ENCODE measurements at places on chromosomes 3 and 15.

DNA sequence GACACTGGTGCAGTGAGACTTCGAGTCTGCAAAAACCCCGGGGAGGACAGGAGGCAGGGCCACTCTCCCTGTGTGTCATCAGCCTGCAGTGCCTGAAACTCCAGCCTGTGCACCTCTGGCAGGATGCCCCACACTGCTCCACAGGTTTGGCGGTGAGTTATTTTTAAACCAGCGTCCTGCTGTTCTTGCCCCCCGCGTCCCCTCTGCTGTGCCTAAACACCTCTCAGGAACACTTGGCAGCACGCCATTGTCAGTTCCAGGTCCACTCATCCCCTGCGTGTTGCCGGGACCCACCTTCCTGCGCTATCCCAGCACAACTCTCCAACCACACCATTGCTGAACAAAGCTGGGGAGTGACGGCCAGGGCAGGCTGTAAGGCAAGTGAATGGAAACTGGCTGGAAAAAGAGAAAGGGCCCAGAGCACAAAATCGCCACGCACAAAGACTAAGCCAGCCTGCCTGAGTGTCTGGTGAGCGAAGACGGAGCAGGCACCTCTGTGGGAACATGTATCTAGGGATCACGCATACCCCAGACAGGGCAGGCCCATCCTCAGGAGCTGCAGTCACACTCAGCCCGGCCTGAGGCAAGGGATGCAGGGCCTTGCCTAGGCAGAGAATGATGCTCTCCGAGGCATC is 3.1 kb upstream of the PLA2G4F start:
- DNase-seq: no peak

DNA sequence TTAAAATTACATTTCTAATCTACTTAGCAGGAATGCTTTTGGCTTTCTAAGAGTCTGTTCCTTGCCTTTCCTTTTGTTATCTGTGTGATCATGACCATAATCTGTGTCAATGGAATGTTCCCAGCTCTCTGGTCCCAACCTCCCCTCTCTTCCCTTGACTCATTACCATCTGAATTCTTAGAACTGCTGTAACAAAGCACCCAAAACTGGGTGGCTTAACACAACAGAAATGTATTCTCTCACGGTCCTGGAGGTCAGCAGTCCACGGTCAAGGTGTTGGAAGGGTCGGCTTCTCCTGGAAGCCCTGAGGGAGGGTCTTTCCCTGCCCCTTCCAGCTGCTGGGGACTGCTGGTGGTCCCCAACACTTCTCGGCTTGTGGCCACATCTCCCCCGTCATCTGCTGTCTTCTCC is 81.1 kb downstream of the LRRK1 start:
- DNase-seq: no peak

GRCh38 chr3:38157595-38157994 is 7.7 kb upstream of the OXSR1 start:
- DNase-seq: no peak

DNA sequence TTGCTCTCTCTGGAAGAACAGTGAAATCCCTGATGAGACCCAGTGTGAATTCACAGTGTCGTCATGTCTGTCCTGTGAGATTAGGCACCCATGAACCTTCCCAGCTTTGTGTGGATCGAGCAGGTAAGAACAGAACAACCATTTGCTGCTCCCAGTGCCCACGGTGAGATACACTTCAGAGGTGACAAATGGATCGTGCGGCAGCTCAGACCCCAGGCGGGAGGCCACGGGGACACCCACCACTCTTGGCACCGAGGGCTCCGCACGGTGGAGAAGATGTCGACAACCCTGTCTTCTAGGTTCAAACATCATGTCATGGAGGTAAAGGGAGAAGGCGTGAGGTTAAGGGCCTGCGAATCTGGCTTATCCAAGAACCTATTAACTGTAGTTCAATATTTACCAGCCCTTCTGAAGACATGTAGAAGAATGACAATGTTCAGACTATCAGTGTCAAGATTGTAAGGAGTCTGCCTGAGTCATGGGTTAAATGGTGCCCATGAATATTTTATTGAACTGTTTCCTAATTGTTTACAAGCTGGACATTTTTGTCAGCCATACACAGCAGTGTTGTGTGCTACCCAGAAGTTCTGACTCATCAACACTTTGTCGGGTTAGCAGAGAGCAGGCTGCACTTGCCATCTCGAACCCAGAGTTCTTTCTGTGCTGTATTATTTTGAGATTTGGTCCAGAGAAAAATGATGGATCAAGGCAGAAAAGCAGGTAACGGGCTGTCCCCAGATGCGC is 15.5 kb upstream of the PCSK6 start:
- no peak for DNase-seq

DNA sequence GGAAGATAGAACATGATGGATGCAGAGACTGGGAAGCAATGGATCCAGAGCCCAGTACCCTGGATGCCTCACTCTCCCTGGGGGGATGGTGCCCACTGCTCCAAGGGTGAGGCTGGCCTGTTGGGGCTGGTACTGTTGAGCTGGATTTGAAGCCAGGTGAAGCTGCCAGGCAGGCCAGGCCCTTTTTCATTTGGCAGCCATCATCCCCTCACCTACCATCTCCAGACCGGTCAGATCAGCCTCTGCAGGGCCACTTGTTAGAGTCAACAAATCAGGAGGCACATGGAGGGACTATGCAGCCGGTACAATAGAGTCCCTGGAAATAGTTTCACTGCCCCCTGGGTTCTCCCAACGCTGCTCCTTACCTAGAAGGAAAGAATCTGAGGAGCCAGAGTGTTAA is 5.9 kb downstream of the MAPKAPK3 start:
- no peak for DNase-seq

- no peak for DNase-seq
Observed at GRCh38 chr3:139846729-139847128, 88.3 kb upstream of the CLSTN2 start.

- DNase-seq: no peak
Observed at GRCh38 chr3:110598847-110599490, 472.6 kb upstream of the NECTIN3 start.

GRCh38 chr3:165751637-165752036 is 85.6 kb downstream of the BCHE start:
- no peak for DNase-seq

GRCh38 chr3:4581920-4582611 is 88.9 kb downstream of the ITPR1 start:
- no peak for DNase-seq

DNA sequence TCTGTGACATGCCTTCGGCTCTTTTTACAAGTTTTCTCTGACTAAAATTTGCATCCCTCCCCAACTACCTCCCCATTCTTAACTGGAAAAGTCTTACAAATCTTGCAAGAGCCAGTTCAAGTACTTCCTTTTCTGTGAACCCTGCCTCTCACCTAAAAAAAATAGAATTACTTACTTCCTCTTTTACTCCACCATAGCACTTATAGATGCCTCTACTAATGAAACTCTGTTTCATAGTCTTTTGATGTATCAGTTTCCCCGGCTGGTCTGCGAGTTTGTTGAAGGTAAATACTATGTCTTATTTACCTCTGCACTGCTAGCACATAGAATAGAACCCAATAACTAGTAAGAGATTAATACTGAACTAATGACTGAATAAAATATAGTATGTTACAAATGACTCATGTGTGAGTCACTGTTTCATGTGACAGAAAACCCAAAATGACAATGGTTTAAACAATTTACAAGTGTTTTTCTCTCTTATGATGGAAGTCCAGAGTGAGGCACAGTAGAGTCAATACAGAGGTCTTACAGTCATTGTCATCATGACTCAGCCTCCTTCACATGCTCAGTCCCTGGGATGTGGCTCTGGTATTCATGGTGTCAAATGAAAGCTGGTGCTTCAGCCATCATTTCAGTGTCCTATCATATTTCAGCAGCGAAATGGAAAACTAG is 393.5 kb downstream of the RSL24D1 start:
- DNase-seq: no peak

GRCh38 chr3:4835616-4836043 is 143.6 kb upstream of the BHLHE40 start:
- DNase-seq: no peak

GRCh38 chr3:142624341-142625152 is 28.4 kb downstream of the PLS1 start:
- DNase-seq: no peak

All from T47D (cell line).